ENCODE measurements at places on chromosomes 1 and 21.

DNA sequence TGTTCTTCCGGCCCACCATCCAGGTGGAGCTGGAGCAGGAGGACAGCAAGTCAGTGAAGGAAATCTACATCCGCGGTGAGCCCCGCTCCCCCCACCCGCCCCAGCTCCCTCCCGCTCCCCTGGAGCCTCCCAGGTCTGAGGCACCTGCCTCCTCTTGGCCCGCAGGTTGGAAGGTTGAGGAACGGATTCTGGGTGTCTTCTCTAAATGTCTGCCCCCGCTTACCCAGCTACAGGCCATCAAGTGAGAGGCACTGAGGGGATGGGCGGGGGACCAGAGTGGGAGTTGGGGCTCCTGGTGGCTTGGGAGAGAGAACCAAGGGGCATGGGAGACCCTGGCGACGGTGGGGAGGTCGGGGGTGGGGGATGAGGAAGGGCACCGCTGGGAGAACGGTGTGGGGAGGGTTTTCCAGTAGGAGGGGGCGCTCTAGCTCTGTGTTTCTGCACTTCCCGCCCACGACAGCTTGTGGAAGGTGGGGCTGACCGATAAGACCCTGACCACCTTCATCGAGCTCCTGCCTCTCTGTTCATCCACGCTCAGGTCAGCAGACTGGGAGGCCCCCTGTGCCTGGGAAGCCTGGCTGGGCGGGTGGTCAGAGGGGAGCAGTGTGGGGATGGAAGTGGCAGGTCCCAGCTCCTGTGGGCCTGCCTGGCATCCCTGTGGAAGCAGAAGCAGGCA lies 4.2 kb downstream of the LRRC71 start:
- no peak for DNase-seq

DNA sequence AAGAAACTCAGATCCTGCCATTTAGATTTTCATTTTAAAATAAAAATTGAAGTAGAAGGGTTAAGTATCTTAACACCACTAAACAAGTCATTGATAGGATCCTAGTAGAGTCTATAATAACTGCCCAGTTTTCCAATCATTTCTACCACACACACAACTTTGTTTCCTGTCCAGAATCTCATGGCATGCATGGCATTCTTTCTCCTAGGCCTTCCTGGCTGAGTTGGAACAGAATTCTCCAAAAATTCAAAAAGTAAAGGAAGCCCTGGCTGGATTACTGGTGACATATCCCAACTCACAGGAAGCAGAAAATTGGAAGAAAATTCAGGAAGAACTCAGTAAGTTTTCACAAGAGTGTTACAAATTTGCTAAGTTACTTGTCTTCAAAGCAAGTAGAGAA lies 111.4 kb upstream of the BMP8A start:
- DNase-seq, result no peak

DNA sequence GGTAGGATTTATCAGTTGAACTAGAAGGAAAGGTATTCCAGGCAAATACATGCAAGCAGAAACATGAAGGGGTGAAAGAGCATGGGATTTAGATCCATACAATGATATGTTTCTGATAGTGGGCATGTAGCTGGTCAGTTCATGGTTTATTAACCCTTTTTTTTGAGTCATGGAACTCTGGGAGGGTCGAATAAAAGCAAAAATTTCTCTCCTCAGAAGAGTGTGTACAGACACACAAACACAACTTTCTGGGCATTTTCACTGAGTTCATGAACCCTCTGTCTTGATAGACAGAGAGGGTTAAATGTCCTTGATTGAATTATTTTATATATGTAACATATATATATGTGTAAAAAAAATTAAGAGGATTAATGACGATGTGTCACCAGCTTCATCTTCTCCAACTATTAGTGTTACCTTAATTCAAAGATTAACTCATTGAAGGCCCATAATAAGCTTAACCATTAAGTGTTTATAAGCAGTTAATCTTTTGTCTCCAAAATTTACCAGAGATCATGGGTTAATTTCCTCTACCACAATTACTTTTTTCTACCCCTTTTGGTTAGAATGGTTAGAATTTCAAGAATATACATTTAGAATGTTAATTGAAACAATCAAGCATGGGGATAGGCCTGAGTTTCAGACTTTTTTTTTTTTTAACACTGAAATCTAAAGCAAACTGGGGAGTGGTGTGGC lies 4.6 kb downstream of the JUN start:
- no peak for DNase-seq

GRCh38 chr1:51416910-51417309 lies 86.5 kb upstream of the TTC39A start:
- DNase-seq, result no peak

GRCh38 chr1:21605964-21606705 lies 63.0 kb downstream of the RAP1GAP start:
- DNase-seq, result no peak

GRCh38 chr21:33067043-33067442 lies 2.9 kb upstream of the OLIG1 start:
- DNase-seq, result no peak

DNA sequence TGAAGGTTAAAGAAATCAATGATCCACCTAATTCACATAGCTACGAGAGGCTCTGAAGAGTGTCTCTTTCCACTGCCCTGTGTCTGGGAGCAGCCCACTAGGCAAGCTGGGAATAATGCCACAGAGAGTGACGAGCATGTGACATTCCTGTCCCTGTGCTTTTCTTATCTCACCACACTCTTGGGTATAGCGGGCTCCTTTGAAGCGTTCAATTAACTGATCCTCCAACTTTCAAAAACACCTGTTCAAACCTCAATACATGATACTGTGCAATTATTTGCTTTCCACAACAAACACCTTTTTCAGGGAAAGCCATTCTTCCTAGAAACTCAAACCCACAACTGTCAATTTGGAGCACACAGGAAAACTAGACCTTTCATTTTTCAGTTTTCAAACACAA lies 43.4 kb downstream of the PLPP3 start:
- DNase-seq, result no peak

- no peak for DNase-seq
Measured at GRCh38 chr1:66760506-66760905, 8.2 kb downstream of the DYNLT5 start.

DNA sequence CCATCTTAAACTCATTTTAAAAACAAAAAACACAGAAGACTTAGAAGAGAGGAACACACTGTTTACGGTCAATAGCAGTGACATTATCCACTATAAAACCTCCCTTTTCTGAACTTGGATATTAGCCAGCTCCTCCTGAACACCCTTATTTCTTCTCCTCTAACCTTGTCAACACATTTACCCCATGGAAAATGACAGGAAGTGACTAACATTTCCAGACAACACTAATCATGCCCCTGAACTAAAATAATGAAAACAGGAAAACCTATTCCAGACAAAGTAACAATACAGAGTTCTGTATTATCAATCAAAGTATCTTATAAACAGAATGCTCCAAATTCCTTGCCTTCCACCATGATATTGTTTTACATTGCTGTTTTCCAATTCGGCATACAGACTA lies 45.3 kb downstream of the PALMD start:
- DNase-seq, result no peak

- no peak for DNase-seq
Measured at GRCh38 chr1:36143424-36143823, 5.9 kb downstream of the TRAPPC3 start.

DNA sequence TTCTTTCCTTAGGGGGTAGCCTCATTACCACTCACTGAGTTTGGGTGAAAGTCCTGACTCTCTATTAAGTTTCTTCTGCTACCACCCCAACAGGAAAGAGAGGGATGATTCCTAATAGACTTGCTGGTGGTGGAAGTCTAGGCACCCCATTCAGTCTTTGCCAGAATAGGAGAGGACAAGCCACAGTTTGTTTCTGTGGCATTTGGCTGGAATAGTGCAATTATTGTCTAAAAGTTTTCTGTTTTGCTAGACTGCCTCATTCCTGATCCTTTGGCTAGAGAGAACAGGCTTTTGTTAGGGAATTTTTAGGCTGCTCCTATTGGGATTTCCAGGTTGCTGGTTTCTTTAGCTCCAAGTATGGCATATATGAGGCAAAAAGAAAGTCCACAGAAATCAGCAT lies 9.9 kb upstream of the HJV start:
- DNase-seq, result no peak

- DNase-seq, result no peak
Measured at GRCh38 chr1:152109231-152109997, 5.8 kb downstream of the TCHH start.

DNA sequence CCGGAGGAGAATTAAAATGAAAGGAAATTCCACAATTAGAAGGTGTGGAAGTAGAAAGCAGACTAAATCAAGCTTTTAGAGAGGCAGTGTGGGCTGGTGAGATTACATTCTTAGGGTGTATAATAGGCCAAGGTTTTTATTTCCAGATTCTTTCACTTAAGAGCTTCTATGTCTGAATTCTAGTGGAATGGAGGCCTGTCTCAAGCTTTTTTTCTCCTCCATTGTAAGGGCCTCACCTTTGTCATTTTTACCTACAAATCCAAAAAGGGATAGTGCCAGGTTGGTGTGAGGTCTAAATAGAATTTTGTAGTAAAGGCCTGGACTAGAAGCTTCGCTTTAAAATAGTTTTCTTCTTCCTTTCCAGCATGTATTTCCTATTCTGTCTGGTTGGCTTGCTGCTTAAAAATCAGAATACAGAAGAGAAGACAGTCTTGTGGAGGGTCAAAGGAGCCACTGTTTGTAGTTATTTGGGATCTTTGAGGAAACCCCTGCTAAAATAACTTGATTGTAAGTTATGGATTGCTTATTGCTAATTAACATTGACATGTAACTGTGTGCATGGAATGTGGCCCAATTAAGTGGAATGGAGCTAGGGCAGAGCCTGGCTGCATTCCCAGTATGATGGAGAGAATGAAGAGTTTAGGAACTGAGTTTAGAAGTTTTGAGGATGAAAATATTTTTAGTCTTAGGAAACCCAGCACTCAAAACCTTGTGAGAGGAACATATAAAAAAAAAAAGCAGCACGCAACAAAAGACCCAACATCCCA lies 162.5 kb upstream of the B3GALT2 start:
- DNase-seq, result no peak

GRCh38 chr1:35834218-35834617 lies 26.4 kb downstream of the AGO4 start:
- no peak for DNase-seq

GRCh38 chr1:116737020-116737854 lies 17.0 kb upstream of the CD2 start:
- peak; percentile 15 for DNase-seq

- no peak for DNase-seq
Measured at GRCh38 chr1:36709869-36710481, 227.3 kb upstream of the CSF3R start.

DNA sequence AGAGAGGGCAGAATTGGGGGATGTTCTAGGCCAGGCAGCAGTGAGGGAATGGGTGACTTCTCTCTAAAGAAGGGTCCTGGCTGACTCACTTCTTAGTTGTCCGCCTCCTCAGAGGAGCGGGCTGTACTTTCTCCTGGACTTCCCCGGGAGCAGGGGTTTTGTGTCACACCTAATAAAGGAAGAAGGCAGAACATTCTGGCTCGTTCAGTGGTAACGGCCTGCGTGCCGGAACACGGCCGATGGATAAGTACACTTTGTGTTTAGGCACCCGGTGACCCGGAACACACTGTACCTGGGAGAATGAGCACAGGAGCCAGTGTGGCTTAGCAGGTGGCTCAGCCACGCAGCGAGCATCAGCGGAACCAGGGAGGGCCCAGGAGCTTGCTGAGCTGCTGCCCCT lies 84.7 kb downstream of the FBXO2 start:
- no peak for DNase-seq

DNA sequence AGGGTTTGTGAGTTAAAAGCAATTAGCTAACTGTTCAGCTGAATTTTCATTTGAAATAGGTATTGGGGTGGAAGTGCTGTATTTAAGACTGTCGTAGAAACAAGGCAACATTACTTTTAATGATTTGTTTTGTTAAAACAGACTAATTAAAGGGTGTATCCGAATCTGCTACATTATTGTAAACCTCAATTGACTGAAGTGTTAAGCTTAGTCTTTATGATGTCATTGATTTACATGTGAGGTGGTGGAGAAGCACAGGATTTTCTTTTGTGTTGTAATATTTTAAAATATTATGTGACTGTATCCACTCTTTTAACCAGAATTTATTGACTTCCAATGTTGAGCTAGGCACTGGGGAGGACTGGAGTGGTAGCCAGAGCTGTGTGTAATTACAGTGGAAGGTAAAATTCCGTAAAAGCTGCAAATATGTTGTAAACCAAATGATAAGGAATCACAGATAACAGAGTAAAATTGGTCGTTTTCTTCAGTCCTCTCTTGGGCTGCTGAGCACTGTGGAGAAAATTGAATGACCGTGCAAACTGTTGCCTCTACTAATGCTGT lies 1.6 kb downstream of the HOOK1 start:
- no peak for DNase-seq

DNA sequence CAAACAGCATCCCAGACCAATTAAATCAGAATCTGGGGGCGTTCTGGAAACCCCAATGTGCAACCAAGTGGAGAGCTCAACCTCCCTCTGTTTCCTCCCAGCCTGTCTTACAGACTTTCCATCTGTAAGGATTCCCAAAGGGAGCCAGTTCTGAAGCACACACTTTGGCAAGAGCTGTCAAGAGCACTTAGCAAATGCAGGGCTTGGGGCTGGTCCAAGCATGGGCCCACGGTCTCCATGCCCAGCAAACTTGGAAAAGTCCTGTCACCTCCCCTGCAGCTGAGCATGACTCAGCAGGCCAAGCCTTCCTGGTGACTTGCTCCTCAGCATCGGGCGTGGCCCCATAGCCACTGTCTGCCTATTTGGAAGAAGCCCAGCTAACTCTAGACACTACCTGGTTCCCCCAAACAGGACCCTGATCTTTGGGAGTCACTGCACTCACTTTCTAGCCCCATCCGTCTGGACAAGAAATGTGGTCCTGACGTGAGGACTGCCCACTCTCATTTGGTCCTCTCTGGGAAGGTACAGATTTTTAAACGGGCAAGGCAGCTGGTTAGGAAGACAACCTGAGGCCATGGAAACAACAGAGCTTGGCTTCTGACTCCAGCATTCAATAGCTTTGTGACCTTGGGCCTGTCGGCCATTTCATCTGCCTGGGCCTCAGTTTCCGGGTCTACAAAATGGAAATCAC lies 16.9 kb downstream of the SLC2A1 start:
- DNase-seq, result peak; percentile 58

- no peak for DNase-seq
Measured at GRCh38 chr21:30717105-30717504, 1.5 kb downstream of the KRTAP21-3 start.

DNA sequence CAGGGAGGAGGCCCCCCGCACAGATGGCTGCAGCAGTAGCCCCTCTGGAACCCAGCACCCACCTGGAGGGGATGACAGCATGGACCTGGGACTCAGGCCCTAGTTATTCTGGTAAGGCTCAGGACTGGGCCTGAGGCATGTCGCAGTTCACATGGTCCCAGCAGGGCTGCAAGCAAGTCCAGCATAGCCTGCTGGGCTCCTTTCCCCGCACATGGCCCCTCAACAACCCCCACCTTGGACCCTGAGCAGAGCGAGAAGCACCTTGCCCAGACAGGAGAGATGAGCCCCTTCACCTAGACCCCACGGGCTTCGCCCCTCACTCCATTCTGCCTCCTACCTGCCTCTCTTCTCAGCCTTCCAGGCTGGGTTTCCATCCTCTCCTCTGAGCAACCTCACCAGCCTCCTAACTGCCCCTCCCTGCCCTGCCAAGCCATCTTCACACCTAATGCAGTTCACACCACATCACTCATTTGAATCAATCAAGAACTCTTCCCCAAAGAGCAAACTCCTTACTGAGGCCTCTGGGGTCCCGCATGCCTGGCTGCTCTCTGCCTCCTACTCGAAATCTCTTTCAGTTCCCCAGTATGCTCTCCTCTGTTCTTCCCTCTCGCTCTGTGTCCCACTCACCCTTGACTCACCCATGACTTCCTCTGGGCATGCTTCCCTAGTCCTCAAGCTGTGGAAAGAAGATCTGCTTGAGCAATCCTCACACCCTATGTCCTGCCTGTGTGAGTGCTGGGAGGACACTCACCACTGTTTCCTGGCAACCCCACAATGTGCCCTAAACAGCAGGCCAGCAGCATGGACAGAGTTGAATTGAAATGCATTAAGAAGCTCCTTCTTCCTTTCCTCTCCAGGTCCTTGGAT lies 9.4 kb upstream of the THEMIS2 start:
- peak; percentile 36 for DNase-seq

Measured in hippocampal formation (tissue), 2 donors.